Inflammatory macrophage treated with lipopolysaccharide for 1 hour (primary cell): ENCODE measurements at places on chromosomes 4 and X.

GRCh38 chr4:177376024-177376423, 66.2 kb downstream of the AGA start:
- no peak for DNase-seq

DNA sequence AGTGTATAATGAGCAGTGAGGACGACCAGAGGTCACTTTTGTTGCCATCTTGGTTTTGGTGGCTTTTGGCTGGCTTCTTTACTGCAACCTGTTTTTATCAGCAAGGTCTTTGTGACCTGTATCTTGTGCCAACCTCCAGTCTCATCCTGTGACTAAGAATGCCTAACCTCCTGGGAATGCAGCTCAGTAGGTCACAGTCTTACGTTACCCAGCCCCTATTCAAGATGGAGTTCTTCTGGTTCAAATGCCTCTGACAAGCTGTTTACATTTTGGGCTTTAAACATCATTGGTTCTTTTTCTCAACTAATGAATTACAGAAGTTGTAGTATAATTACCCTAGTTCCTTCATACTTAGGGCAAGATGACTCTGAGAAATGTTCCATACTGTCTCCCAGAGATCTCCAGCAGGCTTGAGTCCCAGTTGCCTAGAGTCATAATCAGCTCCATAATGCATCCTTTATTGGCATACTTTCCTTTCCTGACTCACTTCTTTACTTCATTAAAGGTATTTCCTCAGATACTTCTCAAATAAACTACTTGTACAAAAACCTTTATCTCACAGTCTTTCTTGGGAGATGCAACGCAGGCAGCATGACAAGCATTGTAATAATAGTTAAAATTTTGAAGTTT, 136.5 kb downstream of the KDM6A start:
- DNase-seq = no peak

DNA sequence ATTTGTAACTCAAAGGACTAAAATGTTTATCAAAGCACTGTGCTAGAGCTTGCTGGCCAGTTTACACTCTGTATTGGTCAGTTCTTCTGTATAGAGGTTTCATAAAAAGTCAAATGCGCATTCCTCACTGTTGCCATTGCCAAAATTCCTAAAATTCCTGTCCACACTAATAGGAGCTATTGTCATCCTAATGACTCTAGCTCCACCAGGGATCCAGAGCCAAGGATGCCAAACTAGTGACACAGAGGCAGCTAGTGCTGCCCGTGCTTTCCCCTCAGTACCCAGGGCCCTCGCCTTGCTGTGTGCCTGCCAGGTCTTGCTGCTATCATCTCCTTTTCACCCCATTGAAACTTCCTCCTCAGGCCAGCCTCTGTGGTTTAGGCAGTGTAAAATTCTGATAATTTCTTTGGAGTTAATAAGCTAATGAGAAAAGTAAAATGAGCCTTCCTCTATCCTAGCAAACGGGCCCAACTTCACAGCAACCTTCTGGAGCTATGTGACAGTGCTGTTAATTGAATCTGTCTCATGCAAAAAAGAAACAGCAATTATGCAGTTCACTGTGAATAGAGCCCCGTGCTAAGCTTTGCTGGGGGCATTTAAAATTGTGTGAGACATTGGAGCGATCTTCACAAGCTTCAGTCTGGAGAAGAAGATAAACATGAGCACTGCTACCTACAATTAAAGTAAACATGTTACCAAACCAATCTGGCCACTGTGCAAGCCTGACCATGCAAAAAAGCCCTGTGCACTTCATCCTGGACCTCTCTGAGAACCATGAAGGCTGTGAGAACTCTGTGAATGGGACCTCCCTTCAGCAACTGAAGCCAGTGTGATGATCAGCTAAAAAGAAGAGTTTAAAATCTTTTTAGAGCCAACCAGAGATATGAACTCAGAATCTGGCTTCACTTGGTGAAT, 43.1 kb upstream of the FGF2 start:
- no peak for DNase-seq

DNA sequence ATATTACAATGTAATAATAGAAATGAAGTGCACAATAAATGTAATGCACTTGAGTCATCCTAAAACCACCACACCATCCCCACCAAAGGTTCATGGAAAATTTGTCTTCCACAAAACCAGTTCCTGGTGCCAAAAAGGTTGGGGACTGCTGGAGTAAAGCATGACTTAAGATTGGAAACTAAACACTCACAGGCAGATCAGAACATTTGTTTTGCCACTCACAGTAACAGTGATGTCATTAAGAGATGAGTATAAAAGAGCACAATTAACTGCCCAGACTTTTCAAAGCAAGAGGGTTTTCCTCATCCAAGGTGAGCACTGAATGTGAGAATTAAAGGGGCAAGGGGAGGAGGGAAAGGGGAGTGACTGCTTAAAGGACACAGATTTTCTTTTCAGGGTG, 35.6 kb downstream of the MAP7D3 start:
- DNase-seq = no peak

DNA sequence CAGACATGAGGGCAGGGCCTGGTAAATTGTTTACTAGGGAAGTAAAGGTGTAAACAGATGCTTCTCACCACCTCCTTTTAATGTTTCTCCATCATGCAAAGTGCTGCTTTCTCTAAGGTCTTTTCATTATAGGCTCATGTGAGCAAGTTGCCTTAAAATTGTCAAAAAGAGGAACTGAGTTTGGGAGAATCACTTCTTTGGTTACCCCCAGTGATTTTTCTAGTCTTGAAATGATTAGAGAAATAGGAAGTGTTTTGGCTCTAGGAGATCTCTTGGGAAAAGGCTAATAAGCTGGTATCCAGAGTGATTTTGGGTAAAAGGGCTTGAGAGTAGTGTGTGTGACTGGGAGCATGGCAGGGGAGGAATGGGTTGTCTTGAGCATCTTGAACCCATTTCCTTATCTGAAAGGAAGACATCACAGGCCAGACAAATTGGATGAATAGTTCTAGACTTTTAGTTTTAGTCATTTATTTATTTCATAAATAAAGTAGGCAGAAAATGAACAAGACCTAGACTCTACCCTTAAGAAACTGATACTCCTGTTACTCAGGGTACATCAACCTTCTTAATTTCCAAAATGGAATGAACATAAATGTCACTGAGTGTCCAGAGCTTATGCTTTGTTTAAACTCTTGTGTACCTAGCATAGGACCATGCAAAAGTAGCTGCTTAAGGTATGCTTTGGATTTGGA, 14.2 kb downstream of the GRPR start:
- no peak for DNase-seq

GRCh38 chrX:64394059-64394873, 986 bp downstream of the MTMR8 start:
- DNase-seq = no peak

DNA sequence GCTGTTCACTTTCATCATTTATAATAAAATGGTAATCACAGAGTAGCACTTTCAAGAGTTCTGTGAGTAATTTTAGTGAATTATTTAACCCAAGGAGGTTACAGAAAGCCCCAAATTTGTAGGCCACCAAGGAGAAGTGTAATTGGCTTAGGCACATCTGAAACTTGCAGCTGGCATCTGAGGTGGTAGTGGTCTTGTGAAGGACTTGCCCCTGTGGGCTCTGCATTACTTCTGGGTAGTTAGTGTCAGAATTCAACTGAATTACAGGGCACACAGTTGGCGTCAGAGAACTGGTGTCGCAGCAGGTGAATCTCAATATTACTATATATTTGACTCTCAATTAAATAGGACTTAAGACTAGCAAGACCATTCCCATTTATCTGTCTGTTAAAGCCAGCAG, 36.9 kb downstream of the GPR174 start:
- DNase-seq = no peak

GRCh38 chr4:19739101-19739651, 512.5 kb upstream of the SLIT2 start:
- DNase-seq = no peak

DNA sequence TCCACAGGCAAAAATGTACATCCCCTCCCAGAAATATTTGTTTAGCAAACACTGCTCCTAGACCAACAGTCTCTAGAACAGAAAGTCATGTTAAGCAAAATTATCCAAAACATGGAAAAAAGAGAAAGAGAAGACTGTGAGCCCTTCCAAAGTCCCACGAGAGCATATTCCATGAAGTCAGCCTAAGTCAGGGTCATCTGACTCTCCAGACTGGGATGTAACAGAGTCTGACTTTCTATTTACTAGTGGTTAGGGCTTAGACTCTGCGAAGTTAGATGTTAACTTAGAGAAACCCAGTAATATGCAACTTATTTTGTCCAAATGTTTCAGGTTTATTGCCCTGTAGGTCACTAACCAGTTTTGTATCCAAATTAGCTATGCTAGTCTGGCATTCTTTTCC, 102.3 kb downstream of the MID1 start:
- DNase-seq = no peak

DNA sequence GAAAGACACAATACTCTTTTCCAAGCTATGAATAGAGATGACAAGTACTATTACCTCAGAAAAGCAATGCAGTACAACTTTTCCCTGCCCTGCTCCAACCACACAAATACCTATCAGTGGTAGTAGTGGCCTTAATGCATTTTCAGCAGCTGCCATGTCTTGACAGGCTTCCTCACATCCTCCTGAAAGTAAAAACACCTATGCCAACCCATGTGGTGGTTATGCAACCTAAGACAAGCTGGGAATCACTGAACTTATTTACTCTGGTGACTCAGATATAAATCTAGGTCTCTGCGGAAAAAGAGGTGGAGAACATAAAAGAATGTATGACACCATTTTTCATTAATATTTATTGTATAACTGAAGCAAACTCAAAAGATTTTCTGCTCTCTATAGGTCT, 14.5 kb downstream of the WDFY3 start:
- DNase-seq = no peak

- peak; percentile 30 for DNase-seq
These were observed 10.3 kb downstream of the CYP4V2 start for GRCh38 chr4:186201535-186202230.

- DNase-seq = no peak
These were observed 79.7 kb upstream of the VEGFC start for GRCh38 chr4:176872461-176872860.

DNA sequence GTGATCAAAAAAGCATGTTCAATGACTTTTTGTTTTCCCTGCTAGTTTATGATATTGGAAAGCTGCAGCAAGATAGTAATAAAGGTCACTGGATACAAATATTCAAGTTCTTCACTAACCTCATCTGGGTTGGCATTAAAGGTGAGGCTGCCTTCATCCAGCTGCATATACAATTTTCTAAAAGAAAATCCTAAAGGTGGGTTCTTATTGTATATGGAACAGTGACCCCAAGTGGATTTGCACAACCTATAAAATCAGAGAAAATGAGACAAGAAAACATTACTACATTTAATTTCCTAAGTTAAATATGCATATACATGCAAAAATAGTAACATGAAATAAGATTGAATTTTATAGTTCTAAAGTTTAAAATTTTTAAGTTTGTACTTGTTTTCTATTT, 23.9 kb downstream of the FBXO8 start:
- no peak for DNase-seq
